ENCODE measurements at places on chromosomes 2 and 18.

DNA sequence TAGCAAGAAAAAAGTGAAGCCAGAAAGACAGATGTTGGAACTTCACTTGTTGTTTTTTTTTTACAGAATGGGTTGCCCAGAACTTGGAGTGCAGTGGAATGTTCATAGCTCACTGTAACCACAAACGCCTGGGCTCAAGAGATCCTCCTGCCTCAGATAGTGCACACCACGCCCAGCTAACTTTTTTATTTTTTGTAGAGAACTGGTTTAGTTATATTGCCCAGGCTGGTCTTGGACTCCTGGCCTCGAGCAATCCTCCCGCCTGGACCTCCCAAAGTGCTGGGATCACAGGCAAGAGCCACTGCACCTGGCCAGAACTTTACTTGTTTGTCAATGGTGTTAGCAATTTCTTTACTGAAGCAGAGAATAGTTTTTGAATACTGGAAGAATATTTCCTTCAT lies 11.9 kb upstream of the ASPRV1 start:
- DNase-seq = no peak

GRCh38 chr2:24287171-24287570 lies 73.2 kb downstream of the ITSN2 start:
- no peak for DNase-seq

- no peak for DNase-seq
These were observed 176.4 kb upstream of the ID2 start for GRCh38 chr2:8505311-8505920.

DNA sequence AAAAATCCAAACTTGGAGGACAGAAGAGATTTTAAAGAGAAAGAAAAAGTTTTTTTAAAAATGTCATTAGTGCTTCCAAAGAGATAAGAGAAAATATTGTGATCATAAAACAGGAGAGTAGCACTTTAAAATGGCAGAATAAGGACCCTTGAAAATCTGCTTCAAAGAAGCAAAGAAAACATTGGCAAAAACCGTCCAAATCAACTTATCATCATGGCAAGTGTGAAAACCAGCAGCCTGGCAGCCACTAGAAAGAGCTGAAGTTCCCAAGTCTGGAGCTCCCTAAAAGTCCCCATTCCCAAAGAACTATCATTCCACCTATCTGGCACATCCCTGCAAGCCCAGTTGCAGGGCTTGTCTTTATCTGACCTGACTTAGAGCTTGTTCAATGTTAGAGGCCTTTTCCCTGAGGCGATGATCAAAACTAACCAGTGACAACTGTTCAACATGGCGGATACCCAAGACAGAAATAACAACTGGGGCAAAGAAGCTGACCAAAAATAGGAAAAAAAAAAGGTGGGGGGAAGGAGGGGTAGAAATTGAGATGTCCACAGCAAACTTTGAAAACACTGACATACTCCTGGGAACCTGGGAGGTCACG lies 24.6 kb upstream of the RNU4ATAC start:
- no peak for DNase-seq

DNA sequence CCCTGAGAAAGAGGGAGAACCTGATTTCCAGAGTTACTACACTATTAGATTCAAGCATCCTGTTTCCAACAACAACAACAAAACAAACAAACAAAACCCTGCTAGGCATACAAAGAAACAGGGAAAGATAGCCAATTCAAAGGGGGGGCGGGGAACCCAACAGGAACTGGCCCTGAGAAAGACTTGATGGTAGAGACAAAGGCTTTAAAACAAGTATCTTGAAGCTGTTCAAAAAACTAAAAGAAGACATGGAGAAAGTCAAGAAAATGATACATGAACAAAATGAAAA lies 147.1 kb downstream of the THADA start:
- DNase-seq = no peak

- no peak for DNase-seq
These were observed 1062.3 kb upstream of the CRIM1 start for GRCh38 chr2:35293261-35293660.

Data from mesothelial cell of epicardium (in vitro differentiated cells).